Neural crest cell (in vitro differentiated cells): ENCODE measurements at places on chromosomes 3 and 15. TPM values are rescaled to one million over a fixed set of nuclear protein-coding genes. Genes with fewer than 3 reads are reported as not detected.

GRCh38 chr15:54127574-54127973 is 149.3 kb downstream of the UNC13C start:
- DNase-seq: no peak

GRCh38 chr3:114671741-114672510 is 378.1 kb downstream of the TIGIT start:
- no peak for DNase-seq

LXN gene
- 8.0 and 8.2 TPM in 2 replicates for total RNA-seq

DNA sequence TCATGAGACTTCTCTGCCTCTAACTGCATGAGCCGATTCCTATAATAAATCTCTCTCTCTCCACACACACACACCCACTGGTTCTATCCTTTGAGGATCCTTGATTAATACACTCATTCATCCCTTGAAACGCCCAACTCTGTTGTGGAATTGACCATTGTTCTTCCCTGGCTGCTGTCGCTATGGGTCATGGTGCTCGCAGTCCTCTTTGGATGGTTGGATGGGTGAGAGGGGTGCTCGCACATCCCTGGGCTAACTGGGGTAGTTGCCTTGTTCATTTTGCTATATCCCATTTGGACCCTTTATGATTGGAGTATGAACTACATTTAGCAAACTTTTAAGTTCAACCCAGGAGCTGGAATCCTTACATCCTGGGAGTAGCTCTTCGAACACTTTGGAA is 33.9 kb upstream of the MYZAP start:
- DNase-seq: no peak

DNA sequence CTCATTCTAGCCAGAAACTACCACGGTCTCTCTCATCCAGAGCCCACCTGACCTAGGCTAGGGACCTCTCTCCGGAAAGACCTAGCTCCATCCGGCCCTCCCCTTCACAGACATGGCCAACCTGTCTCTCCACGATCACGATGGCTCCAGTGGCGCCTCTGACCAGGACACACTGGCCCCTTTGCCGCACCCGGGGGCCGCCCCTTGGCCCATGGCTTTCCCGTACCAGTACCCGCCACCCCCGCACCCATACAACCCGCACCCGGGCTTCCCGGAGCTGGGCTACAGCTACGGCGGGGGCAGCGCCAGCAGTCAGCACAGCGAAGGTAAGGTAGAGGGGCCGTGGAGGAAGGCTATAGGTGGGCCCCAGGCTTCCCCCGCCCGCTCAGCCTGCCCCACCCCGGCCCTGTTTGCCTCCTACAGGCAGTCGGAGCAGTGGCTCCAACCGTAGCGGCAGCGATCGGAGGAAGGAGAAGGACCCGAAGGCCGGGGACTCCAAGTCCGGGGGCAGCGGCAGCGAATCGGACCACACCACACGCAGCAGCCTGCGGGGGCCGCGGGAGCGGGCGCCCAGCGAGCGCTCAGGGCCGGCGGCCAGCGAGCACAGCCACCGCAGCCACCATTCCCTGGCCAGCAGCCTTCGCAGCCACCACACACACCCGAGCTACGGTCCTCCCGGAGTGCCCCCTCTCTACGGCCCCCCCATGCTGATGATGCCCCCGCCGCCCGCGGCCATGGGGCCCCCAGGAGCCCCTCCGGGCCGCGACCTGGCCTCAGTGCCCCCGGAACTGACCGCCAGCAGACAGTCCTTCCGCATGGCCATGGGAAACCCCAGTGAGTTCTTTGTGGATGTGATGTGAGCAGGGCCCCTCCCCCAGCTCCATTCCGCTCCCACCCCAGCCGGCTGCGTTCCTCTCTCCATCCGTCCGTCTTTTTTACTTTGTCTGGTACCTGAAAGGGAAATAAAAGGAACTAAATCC is 4.5 kb upstream of the AP2M1 start:
- no peak for DNase-seq

- no peak for DNase-seq
These were observed 29.5 kb downstream of the GYG1 start for GRCh38 chr3:149020839-149021252.

ARRDC4 gene
- total RNA-seq: 13.3 and 14.2 TPM in 2 replicates

DLEC1 gene
- total RNA-seq: 1.1 and 1.3 TPM in 2 replicates

ISLR gene
- 1.5 and 2.6 TPM in 2 replicates for total RNA-seq

- peak; percentile 63 for DNase-seq
These were observed 885.4 kb downstream of the PDCD6IP start for GRCh38 chr3:34683851-34684250.

GRCh38 chr15:76105911-76106310 is 46.1 kb downstream of the TMEM266 start:
- no peak for DNase-seq

NRROS gene
- total RNA-seq: 0.52 and 1.5 TPM in 2 replicates

GRCh38 chr3:53795176-53795575 is 51.0 kb downstream of the CHDH start:
- DNase-seq: no peak

GRCh38 chr15:69074001-69074842 is 59.7 kb downstream of the NOX5 start:
- DNase-seq: peak; percentile 46

PAQR9 gene
- total RNA-seq: 1.8 and 1.9 TPM in 2 replicates

CYP8B1 gene
- total RNA-seq: not detected in 2 replicates

FBXW12 gene
- 0.44 and 0.68 TPM in 2 replicates for total RNA-seq

DNA sequence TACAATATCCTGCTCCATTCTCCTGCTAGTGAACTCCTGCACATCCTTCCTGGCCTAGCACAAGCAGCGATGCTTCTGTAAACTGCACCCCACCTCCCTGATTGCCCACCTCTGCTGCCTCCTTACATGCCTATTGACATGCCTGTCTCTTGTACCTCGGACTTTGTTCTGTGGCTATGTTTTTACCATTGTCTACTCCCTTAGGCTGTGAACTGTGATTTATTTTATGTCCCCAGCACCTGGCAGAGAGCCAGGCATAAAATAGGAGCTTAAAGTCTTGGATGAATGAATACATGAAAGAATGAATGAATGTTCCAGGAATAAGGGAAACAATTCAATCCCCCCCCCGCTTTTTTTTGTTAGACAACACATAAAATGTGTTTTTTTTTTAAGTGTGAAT is 210.0 kb downstream of the MYRIP start:
- DNase-seq: no peak

SERINC4 gene
- 0.23 and 0.35 TPM in 2 replicates for total RNA-seq

DNA sequence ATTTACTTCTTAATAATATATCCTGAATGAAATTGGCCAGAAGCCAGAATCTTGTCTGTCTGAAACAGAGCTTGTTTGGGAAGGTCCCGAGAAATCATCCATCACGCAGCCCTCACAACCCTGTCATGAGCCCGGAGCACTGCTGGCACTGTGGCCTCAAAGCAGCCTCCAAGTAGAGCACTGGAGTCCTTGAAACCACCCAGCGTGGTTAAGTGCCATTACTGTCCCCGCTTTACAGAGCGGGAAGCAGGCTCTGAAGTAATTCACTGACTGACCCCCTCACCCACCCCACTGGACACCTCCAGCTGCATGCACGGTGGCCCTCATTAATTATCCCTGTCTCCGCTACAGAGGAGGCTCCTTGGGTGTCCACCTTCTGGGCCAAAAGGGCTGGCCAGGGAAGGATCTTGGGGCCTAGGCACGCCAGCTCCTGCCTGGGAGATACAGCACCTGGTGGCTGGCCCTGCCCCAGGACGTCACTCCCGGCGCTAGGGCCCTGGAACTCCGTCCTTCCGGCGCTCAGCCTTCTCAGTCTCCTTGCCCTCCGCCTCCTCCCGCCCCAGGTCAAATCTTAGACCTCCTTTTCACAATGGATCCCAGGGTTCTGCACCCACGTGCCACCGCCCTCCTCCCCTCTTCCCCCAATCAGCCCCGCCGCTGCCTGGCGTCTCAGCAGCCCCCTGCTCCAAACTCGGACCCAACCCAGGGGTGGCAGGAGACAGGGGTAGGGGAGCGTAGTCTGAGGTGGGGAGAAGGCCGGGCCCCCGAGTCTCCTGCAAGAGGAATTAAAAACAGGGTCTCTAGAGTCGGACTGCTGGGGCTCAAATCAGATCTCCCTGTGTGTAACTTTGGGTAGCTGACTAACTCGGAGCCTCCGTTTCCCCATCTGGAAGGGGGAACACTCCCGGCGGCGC is 1.1 kb downstream of the TKT start:
- peak; percentile 65 for DNase-seq

DNA sequence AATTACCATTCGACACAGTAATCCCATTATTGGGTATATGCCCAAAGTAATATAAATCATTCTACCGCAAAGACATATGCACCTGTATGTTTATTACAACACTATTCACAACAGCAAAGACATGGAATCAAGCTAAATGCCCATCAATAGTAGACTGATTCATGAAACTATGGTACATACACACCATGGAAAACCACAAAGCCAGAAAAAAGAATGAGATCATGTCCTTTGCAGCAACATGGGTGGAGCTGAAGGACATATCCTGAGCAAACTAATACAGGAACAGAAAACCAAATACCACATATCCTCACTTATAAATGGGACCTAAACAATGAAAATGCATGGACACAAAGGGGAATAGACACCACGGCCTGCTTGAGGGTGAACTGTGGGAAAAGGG is 11.1 kb upstream of the MCF2L2 start:
- no peak for DNase-seq
